ENCODE measurements at places on chromosomes 2 and 18. TPM values are rescaled to one million over a fixed set of nuclear protein-coding genes. Genes with fewer than 3 reads are reported as not detected.

TMEM247 gene
- not detected for total RNA-seq

PHOSPHO2 gene
- total RNA-seq, result 4.1 TPM

ANKRD30B gene
- not detected for total RNA-seq

DNA sequence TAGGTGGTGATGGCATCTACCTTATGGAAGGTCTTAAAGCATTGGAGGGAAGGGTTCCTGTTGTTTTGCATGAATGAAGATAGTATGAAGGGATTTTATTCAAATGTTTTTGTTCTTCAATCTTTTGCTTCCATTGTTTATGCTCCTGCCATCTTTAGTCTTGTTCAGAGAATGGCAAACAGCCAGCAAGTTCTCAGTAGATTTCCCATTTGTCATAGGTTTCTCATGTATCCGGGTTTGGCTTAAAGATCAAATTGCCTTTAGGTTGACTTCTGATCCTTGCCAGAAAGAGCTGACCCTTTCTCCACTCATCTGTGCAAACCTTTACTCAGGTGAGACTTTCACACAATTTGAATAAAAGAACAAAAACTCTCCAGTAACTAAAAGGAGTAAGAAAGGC is 44.2 kb upstream of the STAT4 start:
- DNase-seq, result no peak

DNA sequence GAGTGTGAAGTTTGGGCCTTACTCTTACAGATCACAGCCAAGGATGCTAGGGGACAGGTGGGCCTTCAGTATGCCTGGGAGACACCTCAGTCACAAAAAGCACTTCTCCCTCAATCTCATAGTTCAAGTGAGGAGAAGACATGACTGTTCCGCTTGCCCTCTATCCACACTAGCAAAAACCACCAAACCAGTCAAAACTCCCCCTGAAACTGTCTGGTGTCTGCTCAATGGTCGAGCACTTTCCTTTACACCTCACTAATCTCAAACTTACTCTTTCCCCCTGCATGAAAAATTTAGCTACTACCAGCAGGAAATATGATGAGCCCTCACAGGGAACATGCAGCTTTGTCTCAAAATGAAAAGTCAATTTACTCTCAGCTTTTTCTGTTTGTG is 232.2 kb downstream of the TRIB2 start:
- no peak for DNase-seq

Measured in right cardiac atrium (tissue), 5 donors.